ENCODE measurements at places on chromosomes 7 and 10.

GRCh38 chr10:128704716-128705115, 578.5 kb upstream of the MKI67 start:
- DNase-seq = no peak

DNA sequence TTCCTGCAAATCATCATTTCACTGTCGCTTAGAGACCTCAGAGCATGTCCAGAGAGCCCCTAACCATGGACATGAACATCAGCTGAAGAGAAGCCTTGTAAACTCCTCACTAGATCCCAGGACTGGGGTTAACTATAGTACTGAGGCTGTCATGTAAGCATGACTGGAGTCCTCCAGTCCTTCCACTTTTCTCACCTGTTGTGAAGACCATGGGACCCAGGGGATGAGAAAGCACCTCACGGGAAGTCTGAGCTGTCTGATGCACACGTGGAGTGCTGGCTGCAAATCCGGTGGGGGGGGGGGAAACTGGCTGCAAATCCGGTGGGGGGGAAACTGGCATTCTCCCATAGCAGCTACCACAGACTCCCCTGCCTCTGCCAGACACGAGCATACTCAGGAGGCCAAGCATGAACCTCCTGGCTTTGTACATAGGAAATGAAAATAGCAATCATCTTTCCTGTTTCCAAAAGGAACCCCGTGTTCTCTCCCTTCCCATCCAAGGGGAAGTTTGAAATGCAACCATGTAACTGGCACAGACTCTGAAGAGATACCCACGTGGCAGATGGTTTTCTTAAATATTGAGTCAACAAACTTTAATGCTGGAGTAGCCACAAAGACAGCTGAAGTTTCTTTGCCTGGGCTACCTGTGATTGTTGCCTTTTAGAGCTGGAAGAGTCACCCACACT, 261.4 kb downstream of the ZMYND11 start:
- DNase-seq = no peak

GRCh38 chr10:109405338-109405737, 518.0 kb downstream of the XPNPEP1 start:
- DNase-seq = no peak

GRCh38 chr7:30996883-30997282, 33.1 kb downstream of the GHRHR start:
- no peak for DNase-seq

DNA sequence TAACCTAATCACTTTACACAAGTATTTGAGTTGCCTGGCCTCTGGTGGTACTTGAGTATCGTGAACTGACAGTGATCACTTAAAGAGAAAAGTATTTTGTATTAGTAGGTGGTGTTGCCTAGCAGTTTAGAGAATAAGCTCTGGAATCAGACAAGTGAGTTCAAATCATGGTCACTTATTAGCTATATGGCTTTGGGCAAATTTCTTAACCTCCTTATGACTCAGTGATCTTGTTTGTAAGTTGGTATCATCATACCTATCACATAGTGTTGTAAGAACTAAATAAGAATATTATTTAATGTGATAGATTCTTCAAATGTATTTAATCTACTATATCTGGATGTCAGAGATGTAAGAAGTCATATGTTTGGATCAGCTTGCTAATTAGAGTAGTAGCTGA, 163.8 kb downstream of the RNF133 start:
- no peak for DNase-seq

DNA sequence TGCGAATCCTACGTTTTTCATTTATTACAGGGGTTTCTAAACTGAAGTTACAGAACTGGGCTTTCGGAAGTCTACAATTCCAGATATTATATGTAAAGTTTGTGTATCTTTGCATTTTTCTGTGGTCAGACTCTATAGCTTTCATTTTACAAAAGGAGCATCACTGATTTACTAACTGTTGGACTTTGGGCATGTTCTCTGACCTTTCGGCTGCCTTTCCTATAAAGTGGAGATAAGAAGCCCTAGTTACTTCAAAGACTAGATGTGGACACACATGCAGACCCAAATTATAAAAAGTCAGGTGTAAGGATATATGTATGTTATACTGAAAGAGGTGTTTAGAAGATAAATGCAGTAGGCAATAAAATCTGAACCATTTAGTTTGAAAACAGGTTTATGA, 126.6 kb upstream of the PRKCQ start:
- DNase-seq = no peak

DNA sequence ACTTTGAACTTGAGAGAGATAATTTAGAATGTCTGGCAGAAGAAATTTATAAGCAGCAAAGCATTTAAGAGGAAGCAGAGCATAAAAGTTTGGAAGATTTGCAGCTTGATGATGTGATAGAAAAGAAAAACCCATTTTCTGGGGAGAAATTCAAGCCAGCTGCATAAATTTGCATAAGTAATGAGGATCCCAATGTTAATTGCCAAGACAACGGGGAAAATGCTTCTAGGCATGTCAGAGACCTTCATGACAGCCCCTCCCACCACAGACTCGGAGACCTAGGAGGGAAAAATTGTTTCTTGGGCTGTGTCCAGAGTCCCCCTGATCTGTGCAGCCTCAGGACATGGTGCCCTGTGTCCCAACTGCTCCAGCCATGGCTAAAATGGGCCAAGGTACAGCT, 263.6 kb upstream of the POT1 start:
- DNase-seq = no peak

DNA sequence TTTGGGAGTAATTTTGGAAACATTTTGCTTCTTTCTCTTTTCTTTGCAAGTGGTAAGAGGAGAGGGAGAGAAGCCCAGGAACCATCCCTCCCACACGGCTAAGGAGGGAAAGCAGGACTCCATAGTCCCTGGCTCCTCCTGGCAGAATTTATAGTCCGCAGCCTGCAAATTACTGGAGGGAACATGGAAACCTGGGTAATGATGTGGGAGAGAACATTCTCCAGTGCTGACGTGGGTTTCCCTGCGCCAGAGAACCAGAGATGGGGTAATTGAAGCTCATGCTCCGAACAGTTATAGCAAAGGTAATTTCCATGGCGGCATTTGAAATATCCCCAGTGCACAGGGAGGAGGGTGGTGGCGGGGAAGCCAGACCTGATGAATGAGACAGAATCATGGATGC, 320.4 kb downstream of the RPS24 start:
- no peak for DNase-seq

GRCh38 chr10:130378556-130379400, 242.6 kb downstream of the GLRX3 start:
- DNase-seq = no peak

- no peak for DNase-seq
These were observed 1.2 kb downstream of the CCM2 start for GRCh38 chr7:45001138-45001694.

DNA sequence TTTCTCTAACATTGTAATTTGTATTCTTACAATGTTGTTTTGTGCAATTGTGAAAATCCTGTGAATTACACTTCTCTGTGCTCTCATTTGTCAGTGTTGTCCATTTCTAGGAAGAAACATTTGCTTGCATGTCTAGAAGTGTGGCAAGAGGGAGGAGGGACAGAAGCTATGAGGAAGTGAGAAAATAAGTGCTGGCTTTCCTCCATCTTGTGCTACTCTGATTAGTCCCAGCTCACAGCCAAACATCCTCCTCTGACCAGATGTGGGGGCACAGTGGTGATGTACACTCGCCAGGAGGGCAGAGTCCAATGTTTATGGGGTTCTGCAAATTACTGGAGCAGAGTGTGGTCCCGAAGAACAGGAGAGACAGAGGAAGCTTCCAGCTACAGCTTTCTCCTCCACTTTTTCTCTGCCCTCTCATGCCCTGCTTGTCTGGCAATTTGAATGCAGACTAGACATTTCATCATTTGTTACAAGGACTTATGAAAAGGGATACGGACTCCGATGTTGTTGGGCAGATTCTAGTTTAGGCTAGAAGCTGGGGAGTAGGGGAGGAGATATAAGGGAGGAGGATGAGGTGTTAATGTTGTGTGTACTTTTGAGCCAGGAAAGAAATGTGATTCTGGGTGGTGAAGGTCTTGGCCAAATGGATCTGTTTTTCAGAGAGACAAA, 131.0 kb upstream of the C1GALT1 start:
- DNase-seq = no peak

GRCh38 chr7:136911344-136911743, 42.9 kb downstream of the CHRM2 start:
- no peak for DNase-seq

DNA sequence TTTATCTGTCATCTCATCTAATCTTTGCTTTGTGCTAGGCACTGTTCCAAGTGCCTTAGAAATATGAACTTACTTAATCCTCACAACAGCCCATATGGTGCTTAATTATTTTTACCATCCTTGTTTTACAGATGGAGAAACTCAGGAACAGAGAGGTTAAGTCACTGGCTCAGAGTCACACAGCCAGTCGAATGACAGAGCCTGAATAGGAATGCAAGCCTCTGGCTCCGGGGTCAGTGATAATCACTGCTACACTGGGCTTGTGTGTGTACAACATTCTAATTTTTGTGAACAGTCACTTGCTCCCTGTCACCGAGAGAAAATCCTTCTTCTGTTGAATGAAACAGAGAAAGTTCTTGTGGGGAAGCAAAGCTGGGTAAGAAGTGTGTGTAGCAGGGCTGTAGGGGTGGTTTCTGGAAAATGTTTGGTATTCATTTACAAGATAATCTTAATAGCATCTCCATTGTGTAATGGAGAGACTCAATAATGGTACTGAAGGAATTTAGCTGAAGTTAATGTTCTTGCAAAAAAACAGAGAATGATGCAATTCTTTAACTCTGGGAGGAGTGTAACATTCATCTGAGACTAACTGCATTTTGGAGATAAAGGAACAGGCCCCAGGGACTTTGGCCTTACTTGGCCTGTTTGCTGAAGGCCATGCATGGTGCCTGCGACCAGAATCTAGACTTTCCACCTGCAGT, 290.6 kb downstream of the FRMD4A start:
- no peak for DNase-seq

GRCh38 chr10:98414932-98415730, at the start of gene PYROXD2:
Gene PYROXD2 (minus strand): TSS chr10:98415182. CDS start chr10:98415135, 47 bp downstream.
- DNase-seq = no peak

DNA sequence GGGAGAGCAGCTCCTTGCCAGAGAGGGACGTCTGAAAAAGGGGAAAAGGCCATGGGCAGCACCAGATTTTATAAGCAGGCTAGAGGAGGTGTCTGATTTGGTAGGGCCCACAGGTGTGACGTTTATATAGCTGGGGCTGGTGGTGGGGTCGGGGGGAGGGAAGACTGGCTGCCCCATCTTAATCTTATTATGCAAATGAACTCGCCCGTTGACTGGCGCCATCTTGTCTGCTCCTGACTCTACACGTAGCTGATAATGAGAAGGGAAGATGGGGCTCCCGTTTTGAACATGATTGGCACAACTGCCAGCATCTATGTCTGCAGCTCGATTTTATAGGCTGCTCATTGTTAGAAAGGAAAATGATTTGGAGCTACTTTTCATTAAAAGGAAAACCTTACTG, 28.6 kb upstream of the CADPS2 start:
- DNase-seq = no peak

- no peak for DNase-seq
These were observed 108.2 kb downstream of the PIP4K2A start for GRCh38 chr10:22606164-22606614.

GRCh38 chr7:94237417-94237816, 157.3 kb upstream of the COL1A2 start:
- DNase-seq = no peak

DNA sequence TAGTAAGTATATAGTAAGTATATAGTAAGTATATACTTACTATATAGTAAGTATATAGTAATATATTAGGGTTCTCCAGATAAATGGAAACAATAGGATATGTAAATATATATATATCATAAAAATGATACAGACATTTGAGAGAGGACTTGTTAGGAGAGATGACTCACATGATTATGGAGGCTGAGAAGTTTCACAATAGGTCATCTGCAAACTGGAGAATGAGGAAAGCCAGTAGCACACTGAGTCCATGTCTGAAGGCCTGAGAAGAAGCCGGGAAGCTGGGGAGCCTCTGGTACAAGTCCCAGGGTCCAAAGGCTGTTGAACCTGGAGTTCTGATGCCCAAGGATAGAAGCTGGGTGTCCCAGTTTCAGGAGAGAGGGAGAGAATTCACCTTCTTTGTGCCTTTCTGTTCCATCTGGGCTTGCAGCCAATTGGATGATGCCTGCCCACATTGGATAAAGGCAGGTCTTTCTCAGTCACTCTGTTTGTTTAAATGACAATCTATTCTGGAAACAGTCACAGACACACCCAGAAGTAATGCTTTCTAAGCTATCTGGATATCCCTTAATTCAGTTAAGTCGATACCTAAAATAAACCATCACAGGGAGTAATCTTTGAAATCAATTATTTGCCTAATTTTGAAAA, 205.5 kb upstream of the CDC14C start:
- no peak for DNase-seq

DNA sequence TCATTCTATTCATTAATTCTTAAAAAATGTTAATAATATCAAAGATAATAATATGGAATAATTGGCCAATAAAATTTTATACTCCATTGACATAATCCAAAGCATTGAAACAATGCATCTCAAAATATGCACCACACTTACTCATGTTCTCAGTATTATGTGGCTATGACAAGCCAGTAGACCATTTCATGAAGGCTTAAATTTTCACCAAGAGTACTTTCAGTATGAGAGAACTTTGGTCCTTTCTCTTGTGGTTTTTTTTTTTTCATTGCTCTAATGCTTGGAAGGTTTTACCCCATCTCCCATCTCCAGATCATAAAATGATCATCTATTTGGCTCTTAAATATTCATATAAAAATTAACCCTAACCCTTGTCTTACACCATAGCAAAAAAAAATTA, 45.5 kb upstream of the TMEM140 start:
- no peak for DNase-seq

DNA sequence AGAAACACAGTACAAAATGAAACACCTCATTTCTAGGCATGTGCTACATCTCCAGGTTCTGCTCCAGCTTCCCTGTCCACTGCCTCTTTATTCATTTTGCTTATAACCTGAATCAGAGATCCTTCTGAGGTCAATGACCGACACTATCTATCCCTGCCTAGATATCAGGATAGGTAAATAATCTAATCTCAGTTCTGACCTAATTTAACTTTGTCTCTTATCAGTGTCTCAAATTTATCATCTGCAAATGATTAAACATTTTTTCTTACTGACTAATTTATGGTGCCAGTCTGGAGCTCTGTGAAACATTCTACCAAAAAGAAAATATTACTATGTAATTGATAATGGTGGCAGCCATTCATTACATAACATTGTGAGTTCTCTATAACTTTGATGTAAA, 61.1 kb downstream of the SGCE start:
- DNase-seq = no peak

- no peak for DNase-seq
These were observed 40.4 kb upstream of the RASGEF1A start for GRCh38 chr10:43307306-43307705.

GRCh38 chr10:61248013-61248412, 205.2 kb downstream of the TMEM26 start:
- DNase-seq = no peak

DNA sequence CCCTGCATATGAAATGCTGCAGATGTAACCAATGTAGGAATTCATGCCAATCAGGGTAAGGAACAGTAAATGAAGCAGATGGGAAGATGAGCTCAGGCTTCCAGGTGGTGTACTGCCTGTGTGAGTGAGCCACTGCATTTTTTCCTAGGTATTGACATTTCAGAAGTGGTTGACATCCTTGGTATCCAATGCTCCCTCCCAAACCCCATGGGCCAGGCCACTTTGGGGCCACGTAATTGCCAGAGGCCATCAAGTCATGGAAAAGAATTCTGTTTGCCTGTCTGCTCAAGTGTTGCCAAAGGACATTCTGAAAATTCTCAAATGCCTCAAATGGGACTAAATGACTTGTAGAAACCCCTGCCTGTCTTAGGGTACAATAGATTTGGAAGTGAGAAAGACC, 384.6 kb downstream of the GATA3 start:
- DNase-seq = no peak

GRCh38 chr7:51158211-51158610, 158.4 kb downstream of the COBL start:
- DNase-seq = no peak

- no peak for DNase-seq
These were observed 17.9 kb downstream of the OR6V1 start for GRCh38 chr7:143069912-143070500.
